ENCODE measurements at places on chromosomes 16 and 17. TPM values are rescaled to one million over a fixed set of nuclear protein-coding genes. Genes with fewer than 3 reads are reported as not detected.

DNA sequence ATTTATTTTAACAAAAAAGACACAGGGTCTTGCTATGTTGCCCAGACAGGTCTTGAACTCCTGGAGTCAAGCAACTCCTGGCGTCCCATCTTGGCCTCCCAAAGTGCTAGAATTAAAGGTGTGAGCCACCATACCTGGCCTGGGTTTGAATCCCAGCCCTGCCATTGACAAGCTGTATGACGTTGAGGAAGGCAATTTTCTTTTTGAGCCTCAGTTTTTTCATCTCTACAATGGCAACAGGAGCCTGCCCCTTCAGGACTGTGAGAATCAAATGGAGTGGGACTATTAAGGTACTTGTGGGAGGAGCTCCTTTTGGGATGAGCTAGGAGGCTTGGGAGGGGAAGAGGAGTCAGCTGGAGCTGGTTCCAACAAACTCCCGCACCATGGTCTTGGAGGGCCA is 6.2 kb downstream of the RARA start:
- H3K4me3 ChIP-seq, result no peak overlapping the region
- H3K36me3 ChIP-seq, result no peaks in the 10 kb centered on the region
- H3K4me1 ChIP-seq, result peaks cover 92% of the 10 kb centered on the region
- no peak for DNase-seq
- peak overlapping the region; percentile 89 for H3K27ac ChIP-seq

DNA sequence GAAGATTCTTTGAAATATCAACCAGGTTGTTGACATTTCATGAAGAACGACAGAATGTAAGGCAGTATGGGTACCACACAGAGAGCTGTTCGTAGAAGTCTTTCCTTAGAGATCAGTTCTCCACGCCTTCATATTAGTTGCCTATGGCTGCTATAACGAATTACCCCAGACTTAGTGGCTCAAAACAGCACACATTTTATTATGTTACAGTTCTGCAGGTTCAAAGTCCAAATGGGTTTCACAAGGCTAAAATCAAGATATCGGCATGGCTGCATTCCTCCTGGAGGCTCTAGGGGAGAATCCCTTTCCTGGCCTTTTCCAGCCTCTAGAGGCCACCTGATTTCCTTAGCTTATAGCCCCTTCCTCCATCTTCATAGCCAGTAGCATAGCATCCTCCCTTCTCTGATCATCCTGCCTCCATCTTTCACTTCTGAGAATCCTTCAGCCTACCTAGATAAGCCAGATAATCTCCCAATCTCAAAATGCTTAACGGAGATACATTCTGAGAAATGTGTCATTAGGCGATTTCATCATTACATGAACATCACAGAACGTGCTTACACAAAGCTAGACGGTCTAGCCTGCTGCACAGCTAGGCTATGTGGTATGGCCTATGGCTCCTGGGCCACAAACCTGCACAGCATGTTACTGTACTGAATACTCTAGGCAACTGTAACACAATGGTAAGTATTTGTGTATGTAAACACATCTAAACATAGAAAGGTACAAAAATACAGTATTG is 26.0 kb downstream of the ERCC4 start:
- H3K36me3 ChIP-seq, result peaks cover 11% of the 10 kb centered on the region
- no peak overlapping the region for H3K27ac ChIP-seq
- H3K4me3 ChIP-seq, result no peak overlapping the region

DHX8 gene
- 12.2 TPM for total RNA-seq

KRTAP4-5 gene
- not detected for total RNA-seq

ACSM2A gene
- not detected for total RNA-seq

- H3K4me3 ChIP-seq, result no peak overlapping the region
- H3K27me3 ChIP-seq, result no peaks in the 10 kb centered on the region
- H3K27ac ChIP-seq, result no peak overlapping the region
These were observed 107.8 kb downstream of the CLEC16A start for GRCh38 chr16:11051879-11052808.

DNA sequence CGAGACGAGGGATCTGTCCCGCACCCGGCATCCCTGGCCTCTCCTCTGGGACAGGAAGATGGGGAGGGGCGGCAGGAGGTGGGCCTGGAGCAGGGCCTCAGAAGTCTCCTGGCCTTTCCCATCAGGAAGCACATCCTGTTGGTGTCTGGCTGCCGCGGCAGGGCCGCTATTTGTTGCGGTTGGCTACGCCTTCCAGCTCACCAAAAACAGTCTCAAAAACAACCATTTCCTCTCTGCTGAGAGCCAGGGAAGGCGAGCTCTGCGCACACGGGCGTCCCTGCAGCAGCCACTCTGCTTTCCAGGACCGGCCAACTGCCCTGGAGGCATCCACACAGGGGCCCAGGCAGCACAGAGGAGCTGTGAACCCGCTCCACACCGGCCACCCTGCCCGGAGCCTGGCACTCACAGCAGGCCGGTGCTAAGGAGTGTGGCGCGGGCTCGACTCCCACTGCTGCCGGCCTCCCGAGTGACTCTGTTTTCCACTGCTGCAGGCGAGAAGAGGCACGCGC is at the start of gene TMEM204:
Gene TMEM204 (plus strand): TSS at position 224 of the 509 bp plus-strand sequence. CDS start 610 bp downstream, outside the sequence.
- no peaks in the 10 kb centered on the region for H3K27me3 ChIP-seq
- peak within 1 kb of the TSS; percentile 78 for H3K27ac ChIP-seq
- DNase-seq, result peak; percentile 46

SOST gene
- total RNA-seq, result not detected

RNF43 gene
- 10.5 TPM for total RNA-seq

- H3K4me3 ChIP-seq, result no peak overlapping the region
- peaks cover 34% of the 10 kb centered on the region for H3K4me1 ChIP-seq
- peaks cover 3% of the 10 kb centered on the region for H3K27me3 ChIP-seq
- no peak for DNase-seq
- no peaks in the 10 kb centered on the region for H3K36me3 ChIP-seq
- H3K27ac ChIP-seq, result no peak overlapping the region
These were observed 1.1 kb upstream of the HOXB7 start for GRCh38 chr17:48611681-48612455.

ASGR2 gene
- total RNA-seq, result not detected

DNA sequence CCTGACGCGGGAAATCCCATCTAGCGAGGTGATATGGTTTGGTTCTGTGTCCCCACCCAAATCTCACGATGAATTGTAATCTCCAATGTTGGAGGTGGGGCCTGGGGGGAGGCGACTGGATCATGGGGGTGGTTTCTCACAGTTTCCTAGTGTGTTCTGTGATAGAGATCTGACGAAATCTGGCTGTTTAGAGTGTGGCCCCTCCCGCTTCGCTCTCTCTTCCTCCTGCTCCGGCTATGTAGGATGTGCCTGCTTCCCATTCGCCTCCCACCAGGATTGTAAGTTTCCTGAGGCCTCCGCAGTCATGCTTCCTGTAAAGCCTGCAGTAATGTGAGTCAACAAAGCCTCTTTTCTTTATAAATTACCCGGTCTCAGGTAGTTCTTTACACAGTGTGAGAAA is 31.6 kb downstream of the IFT140 start:
- H3K36me3 ChIP-seq, result peaks cover 6% of the 10 kb centered on the region
- H3K4me3 ChIP-seq, result no peak overlapping the region
- no peak overlapping the region for H3K27ac ChIP-seq
- H3K27me3 ChIP-seq, result no peaks in the 10 kb centered on the region
- H3K4me1 ChIP-seq, result no peaks in the 10 kb centered on the region
- DNase-seq, result no peak

NT5M gene
- 1.0 TPM for total RNA-seq

DNA sequence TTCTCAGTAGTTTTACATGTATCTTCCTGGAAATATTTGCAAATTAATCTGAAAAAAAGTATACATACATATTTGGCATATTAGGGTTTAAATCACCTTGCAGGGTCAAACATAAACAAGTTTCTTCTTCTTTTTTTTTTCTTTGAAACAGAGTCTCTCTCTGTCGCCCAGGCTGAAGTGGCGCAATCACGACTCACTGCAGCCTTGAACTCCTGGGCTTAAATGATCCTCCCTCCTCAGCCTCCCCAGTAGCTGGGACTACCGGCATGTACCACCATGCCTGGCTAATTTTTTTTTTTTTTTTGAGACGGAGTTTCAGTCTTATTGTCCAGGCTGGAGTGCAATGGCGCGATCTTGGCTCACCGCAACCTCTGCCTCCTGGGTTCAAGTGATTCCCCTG is 12.6 kb upstream of the FUS start:
- no peaks in the 10 kb centered on the region for H3K36me3 ChIP-seq
- H3K4me3 ChIP-seq, result no peak overlapping the region
- H3K27ac ChIP-seq, result no peak overlapping the region

DNA sequence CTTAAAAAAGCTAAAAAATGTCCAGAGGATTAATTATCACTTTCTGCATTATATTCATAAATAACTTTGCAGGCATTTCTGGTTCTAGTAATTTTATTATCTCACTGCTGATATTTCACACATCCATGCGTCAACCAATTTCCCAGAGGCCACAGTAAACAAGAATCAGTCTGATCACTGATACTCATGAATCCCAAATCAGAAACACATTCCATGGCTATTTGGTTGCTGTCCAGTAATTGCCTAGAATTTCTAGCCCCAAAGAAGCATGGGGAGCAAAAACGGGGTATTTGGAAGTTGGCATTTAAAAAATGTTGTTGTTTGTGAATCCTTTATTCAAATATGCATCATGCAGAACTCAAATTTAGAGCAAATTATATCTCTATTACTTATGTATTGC is 244.8 kb downstream of the CDH8 start:
- no peaks in the 10 kb centered on the region for H3K4me1 ChIP-seq
- no peaks in the 10 kb centered on the region for H3K36me3 ChIP-seq
- H3K4me3 ChIP-seq, result no peak overlapping the region
- DNase-seq, result no peak
- H3K27me3 ChIP-seq, result no peaks in the 10 kb centered on the region

CCDC78 gene
- total RNA-seq, result not detected

GRCh38 chr16:58937661-58938060 is 203.5 kb upstream of the GOT2 start:
- DNase-seq, result no peak
- no peaks in the 10 kb centered on the region for H3K36me3 ChIP-seq
- no peak overlapping the region for H3K4me3 ChIP-seq
- no peak overlapping the region for H3K27ac ChIP-seq
- H3K27me3 ChIP-seq, result no peaks in the 10 kb centered on the region
- no peaks in the 10 kb centered on the region for H3K4me1 ChIP-seq

TGFB1I1 gene
- total RNA-seq, result 16.6 TPM

ITGAD gene
- total RNA-seq, result not detected

GRCh38 chr17:64596439-64596838 is 65.7 kb downstream of the SMURF2 start:
- no peaks in the 10 kb centered on the region for H3K36me3 ChIP-seq
- H3K27ac ChIP-seq, result no peak overlapping the region
- no peaks in the 10 kb centered on the region for H3K4me1 ChIP-seq
- no peak overlapping the region for H3K4me3 ChIP-seq

GRCh38 chr17:31650756-31651520 is 208.1 kb downstream of the COPRS start:
- no peak overlapping the region for H3K27ac ChIP-seq
- no peaks in the 10 kb centered on the region for H3K4me1 ChIP-seq
- H3K36me3 ChIP-seq, result no peaks in the 10 kb centered on the region
- DNase-seq, result no peak

DNA sequence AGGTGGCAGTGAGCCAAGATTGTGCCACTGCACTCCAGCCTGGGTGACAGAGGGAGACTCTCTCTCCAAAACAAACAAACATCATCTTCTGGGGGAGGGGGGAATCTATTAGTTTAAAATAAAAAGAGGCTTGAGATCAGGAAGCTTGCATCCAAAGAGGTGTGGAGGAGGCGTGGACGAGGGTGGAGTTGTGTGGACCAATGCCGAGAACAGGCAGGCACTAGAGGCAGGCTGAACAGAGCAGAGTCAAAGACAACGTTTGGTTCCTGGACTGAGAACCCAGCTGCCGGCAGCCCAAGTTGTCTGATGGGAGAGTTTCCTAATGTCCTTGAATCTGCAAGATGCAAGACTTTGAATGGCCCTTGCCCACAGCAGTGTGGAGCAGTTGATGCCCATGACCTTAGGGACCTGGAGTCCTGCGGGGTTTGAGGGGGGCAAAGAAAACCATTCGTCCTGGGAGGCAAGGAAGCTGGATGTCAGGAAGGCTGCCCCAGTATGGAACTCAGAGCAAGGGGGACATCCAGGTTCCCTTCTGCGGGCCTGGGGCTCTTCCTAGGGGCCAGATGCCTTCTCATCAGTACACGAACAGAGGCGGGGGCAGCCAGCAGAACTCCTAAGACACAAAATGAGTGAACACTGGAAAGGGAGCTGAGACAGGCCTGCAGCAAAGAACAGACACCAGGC is 9.2 kb downstream of the TBC1D16 start:
- peaks cover 72% of the 10 kb centered on the region for H3K4me1 ChIP-seq
- no peaks in the 10 kb centered on the region for H3K27me3 ChIP-seq
- no peaks in the 10 kb centered on the region for H3K36me3 ChIP-seq
- H3K27ac ChIP-seq, result peak overlapping the region; percentile 93
- DNase-seq, result peak; percentile 82

DNA sequence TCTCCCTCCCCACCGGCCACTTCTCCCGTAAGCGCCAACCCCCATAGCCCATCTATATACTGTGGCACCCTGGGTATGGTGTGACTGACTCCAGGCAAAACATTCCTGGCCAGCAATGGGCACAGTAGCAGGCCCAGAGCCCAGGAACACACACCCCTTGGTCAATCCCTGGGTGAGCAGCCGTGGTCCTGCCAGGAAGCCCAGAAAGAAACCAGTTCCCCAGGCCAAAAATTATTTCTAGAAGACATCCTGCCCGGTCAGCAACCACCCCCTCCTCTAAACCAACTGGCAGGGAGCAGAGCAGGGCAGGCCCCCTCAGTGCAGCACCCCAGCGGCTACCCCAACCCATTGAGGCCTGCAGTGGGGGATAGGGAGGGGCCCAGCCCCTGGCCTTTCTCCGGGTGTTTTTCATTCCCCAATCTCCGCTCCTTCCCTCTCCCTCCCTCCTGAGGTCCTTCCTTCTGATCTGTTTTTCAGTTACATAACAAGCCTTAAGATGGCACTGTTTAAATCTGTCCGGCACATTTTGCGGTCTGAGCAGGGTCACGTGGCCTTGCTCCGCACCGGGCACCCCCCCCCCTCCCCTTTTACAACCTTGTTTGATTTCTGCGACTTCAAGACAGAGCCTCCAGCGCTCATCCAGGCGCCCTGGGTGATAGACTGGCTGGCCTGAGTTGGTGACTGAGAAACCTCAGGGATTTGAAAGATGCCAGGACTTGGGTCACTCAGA is 2.0 kb downstream of the NPTX1 start:
- H3K4me3 ChIP-seq, result no peak overlapping the region
- peaks cover 43% of the 10 kb centered on the region for H3K4me1 ChIP-seq
- H3K27me3 ChIP-seq, result no peaks in the 10 kb centered on the region
- H3K27ac ChIP-seq, result no peak overlapping the region
- no peaks in the 10 kb centered on the region for H3K36me3 ChIP-seq

DNA sequence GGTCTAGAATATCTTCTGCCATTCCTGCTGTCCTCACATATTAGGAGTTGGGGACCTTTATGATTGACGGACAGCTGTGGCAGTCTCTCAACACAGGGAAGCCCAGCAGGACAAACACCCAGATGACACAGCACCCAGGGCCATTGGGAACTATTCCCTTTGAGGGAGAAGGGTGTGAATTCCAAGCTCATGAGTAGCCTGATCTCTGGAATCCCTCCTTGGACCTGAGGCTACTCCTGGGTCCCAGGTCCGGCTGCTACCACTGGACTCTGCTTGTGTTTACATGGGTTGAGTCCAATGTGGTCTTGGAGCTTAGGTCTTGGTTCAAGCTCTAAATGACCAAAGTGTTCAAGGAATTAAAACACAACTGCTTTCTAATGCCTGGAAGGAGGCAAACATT is 78.9 kb downstream of the SLC6A2 start:
- no peaks in the 10 kb centered on the region for H3K36me3 ChIP-seq
- H3K27ac ChIP-seq, result no peak overlapping the region
- H3K4me3 ChIP-seq, result no peak overlapping the region
- no peaks in the 10 kb centered on the region for H3K4me1 ChIP-seq
- DNase-seq, result no peak

- no peaks in the 10 kb centered on the region for H3K4me1 ChIP-seq
- H3K36me3 ChIP-seq, result no peaks in the 10 kb centered on the region
- H3K4me3 ChIP-seq, result no peak overlapping the region
- no peak overlapping the region for H3K27ac ChIP-seq
These were observed 29.4 kb upstream of the POLR3E start for GRCh38 chr16:22267764-22268163.

SAMD14 gene
- total RNA-seq, result not detected

Measured in body of pancreas (tissue), 4 donors.